ENCODE measurements at places on chromosomes 12 and 14.

DNA sequence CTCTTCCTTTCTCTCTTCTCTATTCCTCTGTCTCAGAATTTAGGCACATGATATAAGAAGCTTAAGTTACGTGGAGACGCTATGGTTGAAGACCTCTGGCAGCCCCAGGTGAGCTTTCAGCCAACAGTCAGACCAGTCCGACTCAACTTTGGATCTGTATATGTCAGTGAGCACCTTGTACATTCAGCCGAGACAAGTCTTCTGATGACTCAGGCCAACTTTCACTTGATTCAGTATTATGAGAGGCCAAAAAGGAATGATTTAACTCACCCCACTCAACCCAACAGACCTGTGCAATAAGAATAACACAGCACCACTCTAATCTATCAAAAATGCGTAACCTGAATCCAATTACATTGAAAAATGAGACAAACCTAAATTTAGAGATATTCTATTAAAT lies 47.5 kb upstream of the FOXG1 start:
- DNase-seq: no peak

DNA sequence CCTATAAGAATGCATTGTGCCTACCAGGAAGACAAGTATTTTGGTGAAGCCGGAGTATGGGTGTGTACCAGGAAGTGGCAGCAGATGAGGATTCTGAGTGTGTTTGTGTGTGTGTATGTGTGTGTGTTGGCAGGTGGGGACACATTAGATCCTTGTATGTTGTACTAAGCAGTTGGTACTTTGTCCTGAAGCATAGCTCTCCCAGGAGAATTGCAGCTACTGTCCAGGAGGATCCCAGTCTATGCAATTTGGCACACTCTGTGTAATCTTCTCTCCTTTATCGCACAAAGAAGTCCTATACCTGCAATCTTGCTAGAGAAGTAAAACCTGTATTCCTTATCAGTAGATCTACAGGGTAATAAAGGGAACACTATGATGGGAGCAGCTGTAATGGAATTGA lies 276.5 kb downstream of the PAWR start:
- DNase-seq: no peak

- DNase-seq: no peak
Observed at GRCh38 chr12:131074221-131075083, 120.7 kb downstream of the ADGRD1 start.

- DNase-seq: no peak
Observed at GRCh38 chr12:4121506-4122020, 152.0 kb upstream of the CCND2 start.

DNA sequence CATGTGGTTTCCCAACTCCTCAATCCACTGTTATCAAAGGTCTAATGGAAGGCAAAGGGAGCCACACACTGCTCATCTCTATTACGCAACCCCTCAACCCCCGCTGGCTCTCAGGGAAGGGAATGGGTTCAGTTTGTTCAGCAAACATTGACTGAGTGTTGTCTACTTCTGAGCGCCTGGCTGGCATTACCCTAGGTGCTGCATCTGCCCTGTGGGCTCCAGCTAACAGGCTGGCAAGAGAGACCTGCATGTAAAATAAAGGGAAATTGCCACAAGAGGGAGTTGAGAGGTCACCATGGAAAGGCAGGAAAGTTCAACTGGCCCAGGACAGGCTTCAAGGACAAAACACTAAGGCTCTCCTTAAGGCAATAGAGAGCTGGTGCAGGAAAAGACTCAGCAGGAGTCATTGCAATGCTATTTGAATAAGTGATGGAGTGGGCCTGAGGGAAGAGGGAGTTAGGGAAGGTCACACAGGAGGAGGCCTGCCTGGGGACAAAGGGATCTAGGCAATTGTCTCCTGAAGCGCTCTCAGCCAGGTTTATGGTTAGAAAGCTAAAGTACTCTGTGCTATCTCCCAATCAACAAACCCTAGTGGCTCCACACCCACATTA lies 5.5 kb upstream of the ZNF740 start:
- DNase-seq: no peak

GRCh38 chr12:102781117-102781516 lies 135.9 kb downstream of the PAH start:
- DNase-seq: no peak

GRCh38 chr14:101188571-101188915 lies 285.0 kb upstream of the RTL1 start:
- no peak for DNase-seq

- no peak for DNase-seq
Observed at GRCh38 chr12:25764892-25765291, 193.6 kb upstream of the RASSF8 start.

- no peak for DNase-seq
Observed at GRCh38 chr12:29116414-29116813, 32.7 kb upstream of the FAR2 start.

DNA sequence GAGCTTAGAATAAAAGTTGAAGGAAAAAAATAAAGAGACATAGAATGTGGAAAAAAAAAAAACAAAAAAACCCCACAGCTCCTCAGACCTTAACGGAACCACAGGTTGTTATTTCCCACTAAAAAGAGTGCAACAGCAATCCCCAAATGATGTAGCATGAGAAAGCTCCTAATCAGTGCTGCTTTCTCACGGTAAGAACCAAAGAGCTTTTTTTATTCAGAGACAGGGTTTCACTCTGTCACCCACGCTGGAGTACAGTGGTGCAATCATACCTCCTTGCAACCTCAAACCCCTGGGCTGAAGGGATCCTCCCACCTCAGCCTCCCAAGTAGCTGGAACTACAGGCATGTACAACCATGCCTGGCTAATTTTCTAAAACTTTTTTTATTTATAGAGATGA lies 13.3 kb downstream of the NDUFA12 start:
- DNase-seq: peak; percentile 17

DNA sequence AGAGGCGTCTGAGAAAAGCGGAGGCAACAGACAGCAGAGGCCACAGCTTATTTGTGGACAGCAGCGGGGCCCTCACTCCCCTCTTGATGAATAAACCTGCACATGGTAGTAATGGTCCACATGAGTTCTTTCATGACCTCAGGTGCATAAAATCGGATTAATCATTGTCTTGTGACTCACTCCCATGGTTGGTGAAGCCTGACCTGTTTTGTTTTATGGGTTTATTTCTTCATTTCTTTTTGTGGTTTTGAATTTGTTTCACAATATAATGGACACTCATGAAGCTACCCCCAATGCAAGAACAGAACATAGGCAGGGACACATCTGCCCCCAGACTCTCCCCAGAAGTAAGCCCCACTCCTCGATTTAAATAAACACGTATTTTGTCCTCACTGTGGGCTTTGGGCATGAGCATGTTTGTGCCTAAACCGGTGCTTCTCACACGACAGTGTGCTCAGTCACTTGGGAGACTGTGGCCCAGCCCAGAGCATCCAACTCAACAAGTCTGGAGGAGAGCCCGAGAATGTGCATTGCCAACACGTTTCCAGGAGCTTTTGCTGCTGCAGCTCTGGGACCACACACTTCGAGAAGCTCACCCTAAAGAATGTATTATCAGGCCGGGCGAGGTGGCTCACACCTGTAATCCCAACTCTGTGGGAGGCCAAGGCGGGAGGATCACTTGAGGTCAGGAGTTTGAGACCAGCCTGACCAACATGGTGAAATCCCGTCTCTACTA lies 116.1 kb downstream of the SCARB1 start:
- DNase-seq: no peak

- no peak for DNase-seq
Observed at GRCh38 chr12:89235189-89235993, 116.9 kb downstream of the DUSP6 start.

DNA sequence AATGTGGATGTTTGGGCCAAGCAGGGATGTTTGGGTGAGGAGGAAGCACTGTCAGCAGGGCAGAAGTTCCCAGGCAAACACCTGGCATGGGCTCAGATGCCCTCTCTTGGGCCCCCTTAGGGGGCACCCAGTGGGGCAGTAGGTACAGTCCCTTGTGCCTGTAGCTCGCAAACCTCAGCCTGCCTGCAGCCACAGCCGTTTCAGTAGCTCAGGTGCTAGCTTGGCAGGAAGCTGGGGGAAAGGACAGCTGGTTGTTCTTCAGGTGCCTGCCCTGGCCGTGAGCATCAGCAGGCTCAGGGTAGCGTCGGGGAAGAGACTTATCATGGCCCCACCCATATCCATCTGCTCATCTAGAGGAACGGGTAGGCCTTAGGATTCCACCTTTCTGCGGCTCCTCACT lies 67.5 kb downstream of the B4GALNT3 start:
- DNase-seq: no peak

DNA sequence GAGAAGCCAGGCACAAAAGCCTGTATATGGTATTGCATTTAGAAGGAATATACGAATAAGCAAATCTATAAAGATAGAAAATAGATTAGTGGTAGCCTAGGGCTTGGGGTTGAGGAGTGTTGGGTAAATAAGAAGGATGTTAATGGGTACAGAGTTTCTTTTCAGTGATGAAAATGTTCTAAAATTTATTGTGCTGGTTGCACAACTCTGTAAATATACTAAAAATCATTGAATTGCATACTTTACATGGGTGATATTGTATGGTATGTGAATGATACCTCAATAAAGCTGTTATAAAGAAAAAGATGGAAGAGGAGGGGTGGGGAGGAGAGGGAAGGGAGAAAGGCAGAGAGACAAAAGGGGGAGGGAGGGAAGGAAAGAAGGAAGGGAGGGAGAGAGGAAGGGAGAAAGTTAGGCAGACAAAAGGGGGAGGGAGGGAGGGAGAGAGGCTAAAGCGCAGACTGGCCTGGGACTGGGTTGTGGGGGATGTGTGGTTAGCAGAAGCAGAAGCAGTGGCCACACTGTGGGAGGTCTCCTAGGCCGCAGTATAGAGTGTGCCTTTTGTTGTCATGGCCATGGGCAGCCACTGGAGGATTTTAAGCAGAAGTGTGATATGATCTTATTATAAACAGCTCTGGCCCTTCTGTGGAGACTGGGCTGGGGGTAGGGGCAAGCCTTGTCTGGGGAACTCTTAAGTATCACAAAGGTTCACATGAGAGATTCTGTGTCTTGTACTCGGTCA lies 73.6 kb upstream of the ELK3 start:
- DNase-seq: no peak

- DNase-seq: no peak
Observed at GRCh38 chr14:45867046-45867894, 614.3 kb upstream of the MIS18BP1 start.

Measured in stimulated activated CD4-positive, alpha-beta T cell treated with anti-CD3 and anti-CD28 coated beads, Interleukin-15, amount 100 ng/mL, for 24 hours (primary cell).